GM06990 (cell line): ENCODE measurements at places on chromosomes 7 and 10.

- DNase-seq = no peak
Measured at GRCh38 chr10:113980408-113981087, 63.1 kb upstream of the ADRB1 start.

DNA sequence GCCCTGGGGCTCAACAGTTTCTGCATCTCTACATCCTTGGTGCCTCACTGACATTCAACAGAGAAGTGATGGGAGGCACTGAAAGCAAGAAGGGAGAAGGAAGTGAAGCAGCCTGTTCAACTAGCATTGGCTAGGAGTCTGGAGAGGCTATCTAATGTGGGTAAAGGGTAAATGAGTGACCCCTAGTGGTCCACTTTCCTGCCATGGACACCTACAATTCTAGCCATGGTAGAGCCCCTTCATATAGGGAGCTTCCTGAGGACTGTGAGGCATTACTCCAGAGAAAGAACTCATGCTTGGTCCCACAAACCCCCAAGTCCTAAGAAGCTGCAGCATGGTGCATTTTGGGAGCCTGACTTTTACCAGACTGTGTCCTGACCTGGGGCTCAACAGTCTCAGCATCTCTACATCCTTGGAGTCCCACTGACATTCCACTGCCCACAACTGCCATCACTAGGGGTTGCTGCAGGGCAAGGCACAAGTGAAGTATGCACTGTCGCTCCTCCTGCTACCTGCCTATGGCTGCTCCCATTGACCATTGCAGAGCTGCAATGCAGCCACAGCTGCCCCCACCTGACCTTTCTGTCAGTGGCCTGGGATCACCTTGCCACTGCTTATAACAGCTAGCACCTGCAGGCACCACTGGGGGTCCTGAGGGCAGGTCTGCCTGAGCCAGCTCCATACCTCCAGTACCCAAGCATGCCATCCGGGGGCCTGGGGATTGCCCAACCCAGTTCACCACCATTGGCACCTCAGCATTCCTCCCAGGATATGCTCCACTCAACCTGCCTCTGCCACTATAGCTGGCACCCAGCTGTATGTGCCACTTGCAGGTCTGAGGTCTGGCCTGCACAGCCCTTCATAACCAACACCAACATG lies 44.1 kb upstream of the CDK6 start:
- no peak for DNase-seq

- no peak for DNase-seq
Measured at GRCh38 chr7:149431486-149432120, 29.3 kb downstream of the ZNF777 start.

DNA sequence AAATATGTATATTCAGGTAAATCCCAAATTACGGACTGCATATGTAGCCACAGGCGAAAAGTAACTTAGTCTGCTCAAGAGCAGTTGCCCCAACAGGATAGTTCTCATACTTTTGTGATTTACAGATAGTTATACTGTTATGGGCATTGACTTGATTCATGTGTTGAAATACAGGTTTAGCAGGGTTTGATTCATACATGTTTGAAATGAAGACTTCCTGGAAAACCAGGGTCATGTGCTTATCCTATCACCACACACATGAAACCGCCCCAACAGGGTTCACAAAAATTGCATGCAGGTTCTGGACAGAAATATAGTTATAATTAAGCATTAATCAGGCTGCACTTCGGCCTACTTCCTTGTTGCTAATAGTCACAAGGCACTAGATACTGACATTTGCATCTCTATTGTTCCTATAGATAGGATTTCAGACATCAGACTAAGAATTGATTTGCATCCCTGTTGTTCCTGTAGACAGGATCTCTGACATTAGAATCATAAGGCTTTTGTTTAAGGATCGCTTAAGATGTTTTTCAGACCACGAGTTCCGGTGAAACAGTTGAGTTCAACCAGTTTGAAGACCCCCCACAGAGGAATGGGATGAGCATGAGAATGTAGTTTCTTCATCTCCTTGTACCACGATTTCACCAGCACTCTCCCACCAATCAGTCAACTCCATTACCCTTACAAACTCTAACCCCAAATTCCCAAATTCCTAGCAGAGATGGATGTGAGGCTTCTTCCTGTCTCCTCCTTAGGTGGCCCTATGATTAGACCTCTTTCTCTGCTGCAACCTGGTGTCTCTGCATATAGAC lies 2.0 kb upstream of the ZNF398 start:
- no peak for DNase-seq

DNA sequence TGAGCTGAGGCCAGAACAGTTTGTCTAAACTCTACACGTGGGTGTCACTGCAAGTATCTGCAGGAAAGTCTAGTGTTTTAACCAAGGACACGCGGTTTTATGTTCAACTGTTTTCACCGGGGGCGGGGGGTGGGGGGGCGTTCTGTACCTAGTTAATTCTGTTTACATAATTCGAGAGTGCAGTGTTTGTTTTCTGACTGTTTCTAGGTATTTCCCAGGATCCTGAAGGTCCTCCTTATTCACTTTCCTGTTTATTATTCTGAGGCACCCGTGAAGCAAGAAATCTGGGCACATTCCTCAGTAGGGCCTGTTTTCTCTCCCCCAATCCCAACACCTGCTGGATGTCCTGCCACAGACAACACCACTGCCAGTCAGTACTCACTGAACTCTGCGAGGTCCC lies 7.6 kb downstream of the LOXL4 start:
- DNase-seq = no peak

- no peak for DNase-seq
Measured at GRCh38 chr10:130747946-130748345, 563.6 kb downstream of the TCERG1L start.

DNA sequence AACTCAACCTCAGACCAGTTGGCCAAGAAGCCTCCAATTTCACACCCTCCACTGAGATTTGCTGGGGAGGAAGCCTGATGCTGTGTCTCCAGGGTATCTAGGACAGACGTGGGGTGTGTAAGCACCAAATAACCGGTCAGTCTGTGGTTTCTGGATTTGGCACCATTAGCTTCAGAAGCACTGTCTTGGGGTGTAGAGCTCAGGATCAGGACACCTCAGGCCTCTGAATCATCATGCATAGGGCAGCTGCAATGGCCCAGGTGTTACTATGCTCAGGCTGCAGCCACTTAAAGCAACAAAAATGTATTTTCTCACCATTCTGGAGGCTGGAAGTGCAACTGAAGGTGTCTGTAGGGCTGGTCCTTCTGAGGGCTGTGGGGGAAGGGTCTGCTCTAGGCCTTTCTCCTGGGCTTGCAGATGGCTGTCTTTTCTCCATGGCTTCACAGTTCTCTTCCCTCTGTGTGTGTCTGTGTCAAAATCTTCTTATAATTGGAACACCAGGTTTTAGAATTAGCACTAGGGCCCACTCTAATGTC lies 73.4 kb upstream of the SEPHS1 start:
- DNase-seq = no peak

- no peak for DNase-seq
Measured at GRCh38 chr7:127578036-127578684, 7.2 kb downstream of the GCC1 start.

DNA sequence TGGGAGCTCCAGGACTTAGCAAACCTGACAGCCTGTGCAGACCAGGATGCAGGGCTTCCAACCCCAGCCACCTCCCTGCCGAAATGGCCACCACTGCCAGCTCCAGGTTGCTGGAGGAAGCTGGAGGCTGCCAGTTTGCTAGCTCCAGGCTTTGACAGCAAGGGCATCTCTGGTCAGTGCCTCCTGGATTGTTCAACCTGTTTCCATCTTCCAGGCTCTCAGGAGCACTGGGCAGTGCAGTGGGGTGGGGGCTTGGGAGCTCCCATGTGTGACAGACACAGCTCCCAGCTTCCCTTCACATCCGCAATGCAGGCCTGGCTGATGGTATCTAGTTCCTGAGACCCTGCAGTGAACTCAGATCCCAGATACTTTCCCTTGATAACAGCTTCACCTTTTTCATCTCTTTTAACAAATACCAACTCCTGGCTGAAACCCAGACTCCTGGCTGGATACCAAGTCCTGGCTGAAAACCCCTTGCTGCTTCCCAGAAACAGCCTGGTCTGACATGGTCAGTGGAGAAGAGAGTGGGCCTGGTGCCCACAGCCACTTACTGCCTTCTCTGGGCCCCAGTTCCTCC lies 20.8 kb upstream of the RET start:
- no peak for DNase-seq

- DNase-seq = no peak
Measured at GRCh38 chr7:133645884-133646391, 393.1 kb downstream of the EXOC4 start.

GRCh38 chr7:114783508-114783907 lies 138.4 kb upstream of the MDFIC start:
- DNase-seq = no peak
